ENCODE measurements at places on chromosomes 3 and 15.

DNA sequence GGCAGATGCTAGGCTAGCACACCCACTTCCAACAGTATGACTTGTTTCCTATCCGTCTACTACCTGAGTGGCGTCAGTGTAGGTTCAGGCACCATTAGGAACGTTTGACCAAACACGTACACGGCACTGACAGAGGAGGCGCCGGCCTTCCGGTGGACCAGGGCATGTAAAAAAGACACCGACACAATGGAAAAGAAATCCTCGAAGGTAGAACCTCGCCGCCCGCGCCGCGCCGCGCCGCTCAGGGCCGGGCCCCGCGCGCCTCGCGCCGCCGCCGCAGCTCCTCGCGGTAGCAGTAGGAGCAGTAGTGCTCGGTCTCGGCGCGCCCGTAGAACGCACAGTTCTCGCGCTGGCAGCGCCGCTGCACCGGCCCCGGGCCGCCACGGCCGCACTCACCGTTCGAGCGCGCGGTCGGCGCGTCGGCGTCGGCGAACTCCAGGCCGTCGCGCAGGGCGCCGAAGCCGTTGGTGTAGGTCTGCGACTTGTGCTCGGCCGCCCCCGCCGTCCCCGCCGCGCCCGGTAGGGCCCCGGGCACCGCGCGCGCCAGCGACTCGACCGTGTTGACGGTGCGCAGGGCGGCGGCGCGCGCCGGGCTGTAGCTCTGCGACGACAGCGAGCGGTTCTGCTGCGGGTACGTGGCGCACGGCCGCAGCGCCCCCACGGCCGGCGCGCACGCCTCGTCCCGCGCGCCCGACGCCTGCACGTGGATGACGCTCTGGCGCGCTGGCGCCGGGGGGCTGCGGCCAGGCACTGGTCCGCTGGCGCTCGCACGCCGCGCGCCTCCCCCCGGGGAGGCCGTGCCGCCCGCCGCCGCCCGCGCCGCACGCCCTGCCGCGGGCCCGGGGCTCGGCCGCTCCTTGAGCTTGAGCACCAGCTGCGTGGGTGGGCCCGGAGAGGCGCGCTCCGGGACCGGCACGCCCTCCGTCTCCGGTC lies 156.7 kb downstream of the KLF13 start:
- DNase-seq: no peak

GRCh38 chr15:52234596-52235541 lies 43.7 kb upstream of the GNB5 start:
- no peak for DNase-seq

DNA sequence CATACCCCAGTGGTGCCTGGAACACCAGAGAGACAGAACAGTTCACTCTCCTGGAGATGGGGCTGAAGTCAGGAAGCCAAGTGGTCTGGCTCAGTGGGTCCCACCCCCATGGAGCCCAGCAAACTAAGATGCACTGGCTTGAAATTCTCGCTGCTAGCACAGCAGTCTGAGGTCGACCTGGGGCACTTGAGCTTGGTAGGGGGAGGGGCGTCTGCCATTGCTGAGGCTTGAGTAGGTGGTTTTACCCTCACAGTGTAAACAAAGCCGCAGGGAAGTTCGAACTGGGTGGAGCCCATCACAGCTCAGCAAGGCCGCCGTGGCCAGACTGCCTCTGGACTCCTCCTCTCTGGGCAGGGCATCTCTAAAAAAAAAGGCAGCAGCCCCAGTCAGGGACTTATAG lies 272.0 kb downstream of the KLF13 start:
- DNase-seq: peak; percentile 30

DNA sequence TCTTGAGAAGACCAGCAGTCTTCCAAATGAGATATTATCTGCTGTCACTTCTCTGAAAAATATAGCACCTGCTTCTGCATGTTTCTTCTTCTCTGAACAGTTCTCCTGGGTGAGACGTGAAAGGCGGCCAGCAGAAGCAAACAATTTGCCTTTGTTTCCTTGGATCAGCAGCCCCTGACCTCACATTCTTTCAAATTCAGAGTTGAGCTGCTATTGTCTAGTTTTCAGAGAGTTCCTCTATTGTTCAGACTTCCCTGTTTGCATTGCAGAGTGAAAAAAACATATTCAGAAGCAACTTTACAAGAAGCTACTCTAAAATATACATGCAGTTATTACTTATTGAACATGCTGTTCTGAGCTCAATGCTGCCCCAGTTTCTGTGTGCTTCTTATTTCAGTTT lies 653.6 kb downstream of the NAALADL2 start:
- DNase-seq: peak; percentile 75

DNA sequence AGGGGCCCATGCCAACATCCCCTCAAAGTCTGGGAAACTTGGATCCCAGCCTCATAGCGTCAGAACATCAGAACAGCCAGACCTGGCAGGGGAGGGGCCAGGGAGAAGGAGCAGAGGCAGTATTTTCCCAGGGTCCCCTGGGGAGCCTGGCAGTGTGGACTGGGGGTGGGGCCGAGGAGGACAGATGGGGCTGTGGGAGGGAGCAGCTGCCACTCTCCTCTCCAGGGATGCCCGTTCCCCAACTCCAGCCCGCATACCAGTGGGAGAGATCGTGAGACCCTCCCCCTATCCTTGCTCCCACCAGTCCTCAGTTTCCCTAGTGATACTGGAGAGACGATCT lies 6.5 kb upstream of the DNAJB8 start:
- DNase-seq: no peak

GRCh38 chr3:190017521-190018288 lies 103.0 kb downstream of the P3H2 start:
- DNase-seq: peak; percentile 36

DNA sequence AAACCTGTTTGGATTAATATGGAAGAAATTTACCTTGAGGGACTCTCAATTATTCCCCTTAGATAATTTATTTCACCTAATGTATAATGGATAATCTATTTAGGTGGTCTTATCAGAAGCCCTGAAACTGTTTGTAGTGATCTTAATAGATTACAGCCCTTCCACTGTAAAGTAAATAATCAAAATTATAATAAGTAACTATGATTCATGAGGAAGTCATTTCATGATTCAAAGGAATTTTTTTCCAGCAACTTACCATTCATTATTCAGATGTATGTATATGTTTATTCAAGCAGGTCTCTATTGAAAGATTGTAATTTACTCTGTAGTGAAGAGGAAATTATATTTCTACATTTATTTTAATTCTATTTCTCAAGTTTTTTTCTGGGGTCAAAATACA lies 250.6 kb upstream of the ROBO1 start:
- no peak for DNase-seq

DNA sequence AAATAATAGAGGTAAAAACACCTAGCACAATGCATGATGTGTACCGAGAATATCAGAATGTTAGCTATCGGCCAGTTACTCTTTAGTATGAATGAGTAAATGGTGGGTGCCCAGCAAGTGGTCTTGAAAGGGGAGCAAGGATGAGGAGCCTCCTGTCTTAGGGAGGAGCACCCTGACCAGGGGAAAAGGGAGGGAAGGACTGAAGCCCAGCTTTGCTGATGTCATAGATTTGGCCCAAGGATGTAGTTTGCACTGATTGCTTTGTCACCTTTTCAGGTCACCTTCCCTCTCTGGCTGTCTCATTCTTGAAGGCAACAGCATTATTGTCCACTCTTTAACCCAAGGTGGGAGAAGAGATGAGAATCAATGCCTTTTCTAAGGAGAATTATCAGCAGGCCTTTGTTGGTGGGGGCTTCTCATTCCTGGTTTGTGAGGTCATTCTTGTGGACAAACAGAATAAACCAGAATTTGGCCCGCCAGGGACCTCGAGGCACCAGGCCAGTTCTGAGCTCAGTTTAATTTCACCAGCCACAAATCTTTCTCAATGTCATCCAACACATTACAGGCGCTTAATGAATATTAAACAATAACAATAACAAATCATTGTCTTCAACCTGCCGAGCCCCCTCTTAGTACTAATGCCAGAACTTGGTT lies 231.3 kb downstream of the VPS13C start:
- no peak for DNase-seq

- no peak for DNase-seq
Observed at GRCh38 chr3:127717357-127718244, 44.8 kb downstream of the ABTB1 start.

DNA sequence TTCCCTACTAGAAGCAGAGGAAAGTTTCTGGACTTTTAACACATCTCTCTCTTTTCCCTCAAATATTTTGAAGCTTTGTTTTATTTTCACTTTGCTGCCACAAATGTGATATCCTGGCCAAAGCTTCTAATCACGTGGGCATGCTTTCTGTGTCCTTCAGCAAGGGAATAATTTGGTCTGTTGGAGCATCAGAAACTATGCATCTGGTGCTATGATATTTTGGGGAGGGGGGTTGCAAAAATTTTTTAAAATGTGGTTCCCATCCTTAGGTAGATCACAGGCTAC lies 254.2 kb downstream of the GAP43 start:
- DNase-seq: no peak

- peak; percentile 65 for DNase-seq
Observed at GRCh38 chr15:87604857-87605446, 651.6 kb downstream of the NTRK3 start.

GRCh38 chr3:156818273-156818651 lies 7.9 kb upstream of the LEKR1 start:
- no peak for DNase-seq

GRCh38 chr3:127577448-127577847 lies 13.1 kb downstream of the TPRA1 start:
- no peak for DNase-seq

- no peak for DNase-seq
Observed at GRCh38 chr3:115384381-115384780, 237.3 kb upstream of the ZBTB20 start.

GRCh38 chr3:65604863-65605526 lies 433.7 kb downstream of the MAGI1 start:
- DNase-seq: no peak

DNA sequence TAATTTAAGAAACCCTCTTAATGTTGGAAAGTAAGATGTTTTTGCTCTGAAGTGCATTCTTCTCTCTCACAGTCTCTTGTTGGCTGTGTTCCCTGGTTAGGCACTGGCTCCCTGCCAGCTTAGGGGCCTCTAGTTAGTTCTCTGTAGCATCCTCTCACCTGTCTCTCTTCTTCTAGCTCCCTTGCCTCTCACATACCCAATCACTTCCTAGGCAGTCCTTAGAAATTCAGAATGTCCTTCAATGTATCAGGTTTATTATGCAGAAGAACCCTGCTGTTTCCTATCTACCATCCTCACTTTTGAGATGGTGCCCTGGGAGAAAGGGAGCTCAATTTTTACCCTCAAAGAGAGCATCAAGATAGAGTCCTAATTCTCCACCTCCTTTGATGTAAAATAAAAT lies 36.2 kb upstream of the CPNE4 start:
- DNase-seq: no peak

- DNase-seq: no peak
Observed at GRCh38 chr3:165645191-165645590, 192.0 kb downstream of the BCHE start.

DNA sequence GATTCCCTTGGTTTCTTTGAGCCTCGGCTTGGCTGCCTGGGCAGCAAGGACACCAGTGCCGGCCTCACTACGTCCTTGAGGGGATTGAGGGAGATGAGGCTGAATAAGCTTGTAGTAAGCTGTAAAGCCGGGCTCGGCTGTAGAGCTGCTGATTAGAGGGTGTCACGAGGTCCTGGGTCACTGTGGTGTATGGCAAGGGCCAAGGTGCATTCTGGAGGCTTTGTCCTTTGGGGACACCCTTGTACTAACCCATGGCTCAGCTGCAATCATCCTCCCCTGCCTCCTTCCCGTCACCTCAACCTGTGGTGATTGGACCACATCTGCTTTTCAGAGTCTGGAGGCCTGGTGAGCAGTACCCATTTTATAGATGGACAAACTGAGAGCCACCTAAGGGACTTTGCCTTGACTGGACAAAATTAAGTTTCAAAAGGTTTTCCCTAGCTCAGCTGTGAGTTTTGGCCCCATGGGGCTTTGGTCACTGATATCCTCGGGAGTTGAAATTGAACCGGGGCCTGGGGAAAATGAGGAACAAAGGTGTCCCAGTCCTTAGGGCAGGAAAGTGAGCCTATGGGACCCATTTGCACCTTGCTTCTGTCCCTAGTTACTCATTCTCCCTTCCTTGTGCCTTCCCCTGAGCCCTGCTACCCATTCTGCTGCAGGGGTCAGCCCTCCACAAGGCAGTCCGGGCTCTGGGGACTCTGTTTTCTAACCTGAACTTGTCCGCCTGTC lies 2.4 kb downstream of the SLC6A6 start:
- DNase-seq: no peak

DNA sequence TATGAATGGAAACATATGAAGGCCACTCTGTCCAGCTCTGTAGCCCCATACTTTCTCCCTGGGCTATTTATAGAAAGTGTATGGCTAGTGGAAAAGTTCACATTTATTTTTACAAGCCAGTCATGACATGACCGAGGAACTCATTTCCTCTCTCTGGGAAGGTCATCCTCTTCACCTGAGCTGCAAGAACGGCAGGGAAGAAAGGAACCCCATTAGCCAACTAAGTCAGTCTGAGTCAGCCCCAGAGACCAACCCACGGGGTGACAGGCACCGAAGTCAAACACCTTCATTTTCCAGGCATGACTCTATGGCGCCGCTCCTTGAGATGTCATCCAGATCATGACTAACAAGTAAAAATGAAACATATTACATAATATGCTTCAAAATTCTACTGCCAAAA lies 4.8 kb downstream of the PAQR9 start:
- no peak for DNase-seq

- DNase-seq: no peak
Observed at GRCh38 chr3:10926811-10927521, 65.6 kb upstream of the SLC6A1 start.

DNA sequence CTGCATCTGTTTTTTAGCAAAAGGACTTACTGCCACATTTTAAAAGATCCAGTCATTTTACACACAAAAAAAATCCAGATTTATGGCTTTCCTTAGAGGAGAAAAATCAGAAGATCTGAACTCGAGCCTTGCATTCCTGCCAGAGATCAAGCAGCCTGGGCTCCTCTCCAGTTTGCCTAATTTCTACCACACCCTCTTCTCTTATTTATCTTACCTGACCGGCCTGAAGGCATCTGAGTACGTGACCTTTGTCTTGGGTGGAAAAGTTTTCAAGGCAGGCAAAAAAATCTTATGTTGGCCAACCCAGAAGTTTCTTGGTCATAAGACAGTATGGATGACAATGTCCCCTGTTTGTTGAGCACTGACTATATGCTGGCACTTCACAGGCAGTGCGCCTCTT lies 60.3 kb downstream of the CHRD start:
- no peak for DNase-seq

GRCh38 chr3:32859604-32860237 lies 41.9 kb downstream of the TRIM71 start:
- no peak for DNase-seq

- DNase-seq: no peak
Observed at GRCh38 chr3:16488637-16489036, 24.9 kb downstream of the RFTN1 start.

- DNase-seq: no peak
Observed at GRCh38 chr3:131275556-131275955, 106.0 kb upstream of the NUDT16 start.

- DNase-seq: no peak
Observed at GRCh38 chr3:183967693-183968092, 50.0 kb downstream of the ABCC5 start.

DNA sequence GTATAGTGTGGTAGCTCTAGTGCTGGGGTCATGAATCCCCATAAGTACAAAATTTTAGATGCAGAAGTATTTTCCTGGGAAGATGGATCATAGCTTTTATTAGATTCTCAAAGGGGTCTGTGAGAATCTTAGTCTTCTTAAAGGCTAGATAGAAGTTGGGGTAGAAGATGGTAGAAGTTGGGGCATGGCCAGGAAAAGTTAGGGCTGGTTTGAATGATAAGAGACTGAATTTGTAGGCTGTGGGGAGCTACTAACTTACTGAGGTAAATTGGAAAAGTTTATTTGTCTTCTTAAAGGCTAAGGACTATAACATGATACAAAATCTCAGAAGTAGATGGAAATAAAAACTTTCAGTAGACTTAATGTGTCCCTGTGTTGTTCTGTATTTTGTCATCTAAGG lies 1.6 kb upstream of the UBE2Q2 start:
- no peak for DNase-seq
